Motor neuron (in vitro differentiated cells): ENCODE measurements at places on chromosomes 7 and 10. TPM values are rescaled to one million over a fixed set of nuclear protein-coding genes. Genes with fewer than 3 reads are reported as not detected.

- peak; percentile 45 for ATAC-seq
Measured at GRCh38 chr7:43108255-43109011, 4.0 kb upstream of the HECW1 start.

GRCh38 chr10:71319800-71320392 lies 837 bp downstream of the SLC29A3 start:
- ATAC-seq: no peak

DNA sequence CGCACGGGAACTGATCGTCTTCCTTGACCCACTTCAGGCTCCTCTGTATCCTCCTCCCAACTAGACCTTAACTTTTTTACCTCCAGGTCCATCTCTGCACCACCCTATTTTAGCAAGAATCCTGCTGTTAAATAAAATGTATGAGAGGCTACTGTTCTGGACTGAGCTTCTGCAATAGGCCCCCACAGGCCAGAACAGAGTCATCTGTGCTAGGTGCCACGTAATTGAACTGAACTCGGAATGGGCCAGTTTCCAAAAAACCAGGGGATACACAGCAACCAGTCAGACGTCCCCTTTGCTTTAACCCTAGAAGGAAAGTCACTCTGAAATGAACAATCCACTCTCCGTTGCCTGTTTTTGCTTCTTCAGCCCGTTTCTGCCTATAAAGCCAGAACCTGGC lies 71.3 kb downstream of the CHST15 start:
- ATAC-seq: no peak

- no peak for ATAC-seq
Measured at GRCh38 chr10:12513003-12513365, 163.6 kb downstream of the CAMK1D start.

GRCh38 chr7:54419209-54419608 lies 123.0 kb upstream of the VSTM2A start:
- ATAC-seq: no peak

The ERVW-1 gene
- 1.7 and 3.3 TPM in 2 replicates for total RNA-seq

The PIP gene
- total RNA-seq: not detected in 2 replicates
